ENCODE measurements at places on chromosomes 7 and 10.
A peak's percentile ranks its signal among the peaks of the same experiment; 100 is the strongest.

GRCh38 chr10:125392154-125392553, 231.8 kb upstream of the CTBP2 start:
- no peak for DNase-seq

DNA sequence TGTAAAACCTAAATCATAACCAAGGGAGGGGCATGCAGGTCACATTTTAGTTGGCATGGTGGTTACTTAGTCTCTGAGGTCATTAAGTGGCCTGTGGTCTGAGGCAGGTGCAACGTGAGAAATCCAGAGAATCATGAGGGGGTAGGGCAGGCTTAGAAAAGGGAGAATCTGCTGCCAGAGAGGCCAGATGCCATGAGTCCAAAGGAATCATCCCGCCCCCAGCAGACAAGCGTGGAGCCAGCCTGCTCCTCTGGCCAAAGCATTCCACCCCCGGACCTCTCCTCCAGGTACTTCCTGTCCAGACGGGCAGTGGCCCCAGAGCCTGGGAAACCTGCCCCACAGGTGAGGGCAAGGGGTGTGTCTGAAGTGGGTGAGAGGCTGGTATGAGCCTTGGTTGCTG, 196.4 kb upstream of the ZNF32 start:
- DNase-seq, result no peak

DNA sequence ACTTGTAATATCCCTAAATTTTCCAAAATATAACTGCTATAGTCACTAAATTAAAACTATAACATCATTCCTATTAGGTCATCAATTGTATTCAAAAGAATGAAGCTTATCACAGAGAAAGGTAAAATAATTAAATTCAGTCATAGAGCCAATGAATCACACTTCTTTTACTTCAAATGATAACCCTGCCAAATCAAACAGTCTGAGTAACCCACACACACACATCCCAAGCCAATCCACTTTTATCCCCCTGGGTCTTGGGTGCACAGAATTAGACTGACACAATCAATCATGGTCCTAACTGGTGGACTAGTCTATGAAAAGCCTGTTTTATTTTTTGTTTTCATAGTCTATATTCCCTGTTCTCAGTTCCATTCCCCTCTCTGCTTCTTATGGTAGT, 25.6 kb downstream of the CTNNA3 start:
- DNase-seq, result no peak

- no peak for DNase-seq
Observed at GRCh38 chr10:75096749-75097148, 14.7 kb upstream of the SAMD8 start.

- DNase-seq, result peak; percentile 46
Observed at GRCh38 chr7:84675633-84676034, 481.0 kb upstream of the SEMA3A start.

DNA sequence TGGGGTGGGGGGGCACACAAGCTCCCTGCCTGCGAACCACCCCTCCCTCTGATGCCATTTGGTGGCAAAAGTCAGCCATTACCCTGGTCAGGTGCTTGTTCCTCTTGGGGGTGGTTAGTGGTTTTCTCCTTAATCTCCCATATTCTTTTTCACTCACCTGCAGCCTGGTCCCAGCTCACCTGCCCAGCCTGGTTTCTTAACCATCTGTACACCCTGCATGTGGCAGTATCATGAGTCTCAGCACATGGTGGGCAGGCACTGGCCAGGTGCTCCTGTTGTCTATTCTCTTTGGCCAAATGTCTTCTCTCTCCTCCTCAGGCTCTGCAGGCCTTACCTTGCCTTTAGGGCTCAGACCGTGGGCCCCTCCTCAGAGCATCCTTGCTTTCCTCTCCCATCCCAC, 30.5 kb downstream of the OGDH start:
- DNase-seq, result no peak

DNA sequence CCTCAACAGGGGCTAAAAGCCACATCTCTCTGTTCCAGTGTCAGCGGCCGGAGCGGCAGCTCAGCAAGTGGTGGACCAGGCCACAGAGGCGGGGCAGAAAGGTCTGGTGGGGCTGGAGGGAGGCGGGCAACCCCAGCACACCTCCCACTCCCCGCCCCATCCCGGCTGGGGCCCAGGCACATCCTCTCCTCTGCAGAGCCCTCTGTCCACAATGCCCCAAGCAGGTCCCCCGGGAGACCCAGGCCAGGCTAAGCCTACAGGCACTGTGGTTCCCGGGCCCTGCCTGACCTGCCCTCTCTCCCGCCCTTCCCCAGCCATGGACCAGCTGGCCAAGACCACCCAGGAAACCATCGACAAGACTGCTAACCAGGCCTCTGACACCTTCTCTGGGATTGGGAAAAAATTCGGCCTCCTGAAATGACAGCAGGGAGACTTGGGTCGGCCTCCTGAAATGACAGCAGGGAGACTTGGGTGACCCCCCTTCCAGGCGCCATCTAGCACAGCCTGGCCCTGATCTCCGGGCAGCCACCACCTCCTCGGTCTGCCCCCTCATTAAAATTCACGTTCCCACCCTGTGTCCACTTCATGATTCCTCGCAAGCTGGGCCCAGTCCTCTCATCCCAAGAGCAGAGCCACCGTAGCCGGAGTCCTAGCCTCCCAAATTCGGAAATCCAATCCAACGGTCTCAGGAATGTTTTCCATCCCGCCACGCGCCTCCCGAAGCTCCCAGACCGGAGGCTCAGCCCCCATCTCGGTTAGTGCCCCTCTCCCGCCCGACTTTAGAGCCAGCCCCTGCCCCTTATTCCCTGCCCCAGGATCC, 2.1 kb downstream of the ADIRF start:
- DNase-seq, result no peak

DNA sequence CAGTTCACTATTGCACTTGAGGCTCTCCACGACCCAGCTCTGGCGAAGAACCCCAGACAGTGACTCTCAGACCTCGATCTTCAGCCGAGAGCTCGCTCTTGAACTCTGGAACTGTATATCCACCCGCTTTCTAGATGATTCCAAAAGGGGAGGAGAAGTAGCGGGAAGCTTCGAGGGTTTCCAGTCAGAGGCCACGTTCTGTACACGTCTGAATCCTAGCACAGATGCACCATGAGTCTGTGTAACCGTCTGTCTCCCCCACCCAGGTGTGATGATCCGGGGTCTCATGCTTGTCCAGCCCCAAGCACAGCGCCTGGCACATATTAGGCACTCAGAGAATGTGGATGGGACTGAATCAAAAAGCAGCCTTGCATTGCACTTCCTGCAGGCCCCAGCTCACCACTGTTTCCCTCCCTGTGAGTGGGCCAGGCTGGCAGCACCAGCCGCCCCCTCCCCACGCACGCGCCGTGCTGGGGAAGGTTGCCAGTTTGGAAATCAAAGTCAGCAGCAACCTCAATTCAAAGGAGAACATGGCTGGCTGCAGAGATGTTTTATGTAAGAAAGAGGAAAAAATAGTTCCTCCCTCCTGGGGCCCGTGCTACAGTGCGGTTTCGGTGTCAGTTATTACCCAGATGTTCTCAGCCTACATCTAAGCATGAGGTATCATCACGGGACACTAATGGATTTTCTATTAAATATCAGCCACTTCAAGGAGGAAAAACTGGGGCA, 5.7 kb downstream of the GRID2IP start:
- no peak for DNase-seq

GRCh38 chr10:69414036-69415018, 2.4 kb downstream of the TACR2 start:
- DNase-seq, result no peak

DNA sequence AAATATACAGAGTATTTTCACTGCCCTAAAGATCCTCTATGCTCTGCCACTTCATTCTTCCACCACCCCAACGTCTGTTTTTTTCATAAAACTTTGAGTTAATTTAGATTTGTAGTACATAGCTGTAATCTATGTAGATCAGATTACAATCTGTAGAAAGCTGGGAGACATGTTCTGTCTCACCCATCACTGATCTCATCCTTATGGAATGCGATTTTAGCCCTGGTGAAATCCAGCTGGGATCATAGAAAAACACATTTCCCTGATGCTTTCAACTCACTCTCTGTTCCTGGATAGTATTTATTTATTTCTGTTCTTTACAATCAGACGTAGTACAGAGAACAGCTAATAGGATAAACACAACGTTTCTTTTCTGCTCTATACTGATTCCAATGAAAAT, 521.0 kb downstream of the KIF20B start:
- no peak for DNase-seq

GRCh38 chr10:60908031-60908430, 36.0 kb downstream of the RHOBTB1 start:
- no peak for DNase-seq

DNA sequence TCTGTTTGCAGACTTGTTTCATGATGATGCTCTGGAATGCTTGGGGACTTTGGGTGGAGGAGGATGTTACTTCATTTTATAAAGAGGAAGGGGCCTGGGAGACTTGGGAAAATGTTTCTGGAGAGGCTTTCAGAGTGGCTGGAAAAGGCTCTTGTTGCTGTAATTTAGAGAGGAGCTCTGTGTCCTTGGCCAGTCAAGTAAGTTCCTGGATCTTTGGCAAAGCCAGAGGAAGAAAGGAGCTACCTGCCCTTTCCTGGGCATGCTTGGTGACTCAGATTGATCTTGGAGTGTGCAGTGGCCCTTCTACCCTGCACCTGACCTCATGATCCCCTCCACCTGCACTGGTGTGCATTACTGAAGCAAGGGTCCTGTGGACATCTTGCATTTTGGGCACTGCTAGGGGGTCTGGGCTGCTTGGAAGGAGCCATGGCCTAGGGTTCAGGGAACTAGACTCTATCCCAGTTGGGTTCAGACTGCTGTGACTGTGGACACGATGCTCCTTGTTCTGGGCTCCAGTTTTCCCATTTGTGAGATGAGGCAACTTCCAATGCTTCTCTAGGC, 56.1 kb downstream of the ADCYAP1R1 start:
- DNase-seq, result no peak

DNA sequence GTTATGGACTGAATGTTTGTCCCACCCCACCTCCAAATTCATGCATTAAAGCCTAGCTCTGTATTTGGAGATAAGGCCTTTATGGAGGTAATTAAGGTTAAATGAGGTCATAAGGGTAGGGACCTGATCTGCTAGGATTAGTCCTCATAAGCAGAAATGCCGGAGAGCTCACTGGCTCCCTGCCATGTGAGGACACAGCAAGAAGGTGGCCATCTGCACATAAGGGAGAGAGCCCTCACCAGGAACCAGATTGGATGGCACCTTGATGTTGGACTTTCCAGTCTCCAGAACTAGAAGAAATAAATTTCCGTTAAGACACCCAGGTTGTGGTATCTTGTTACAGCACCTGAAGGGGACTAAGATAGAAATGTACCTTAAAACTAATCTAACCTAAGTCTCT, 816.1 kb upstream of the C7orf33 start:
- DNase-seq, result no peak

GRCh38 chr10:43863859-43864591, 215.3 kb upstream of the ZNF32 start:
- DNase-seq, result no peak

- DNase-seq, result no peak
Observed at GRCh38 chr7:117231047-117231359, 91.9 kb downstream of the WNT2 start.

- DNase-seq, result no peak
Observed at GRCh38 chr7:33762911-33763306, 142.4 kb upstream of the BMPER start.

- DNase-seq, result no peak
Observed at GRCh38 chr7:22124941-22125340, 179.2 kb upstream of the CDCA7L start.

- no peak for DNase-seq
Observed at GRCh38 chr10:131166486-131166885, 145.0 kb downstream of the TCERG1L start.

- DNase-seq, result no peak
Observed at GRCh38 chr10:10213237-10213636, 804.4 kb upstream of the CELF2 start.

DNA sequence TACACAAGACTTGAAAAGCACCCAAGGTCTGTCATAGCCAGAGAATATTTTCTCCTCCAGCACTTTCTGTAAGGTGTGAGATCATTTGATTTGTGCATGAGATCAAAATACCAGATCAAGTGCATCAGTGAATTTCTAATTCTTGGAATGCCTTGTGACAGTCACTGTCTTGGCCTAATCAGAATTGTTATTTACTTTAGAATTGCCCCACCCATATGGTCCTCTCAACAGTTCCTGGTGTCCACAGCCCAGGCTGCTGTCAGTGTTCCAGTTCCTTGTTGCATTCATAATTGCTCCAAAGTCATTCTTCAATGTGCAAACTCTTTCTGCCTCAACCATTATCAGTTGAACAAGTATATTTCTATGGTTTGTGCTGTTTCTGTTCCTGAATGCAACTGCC, 770.2 kb downstream of the NRG3 start:
- no peak for DNase-seq

- no peak for DNase-seq
Observed at GRCh38 chr10:43112608-43112961, 25.7 kb upstream of the CSGALNACT2 start.

- DNase-seq, result peak; percentile 29
Observed at GRCh38 chr7:88111140-88111743, 108.6 kb downstream of the SRI start.

DNA sequence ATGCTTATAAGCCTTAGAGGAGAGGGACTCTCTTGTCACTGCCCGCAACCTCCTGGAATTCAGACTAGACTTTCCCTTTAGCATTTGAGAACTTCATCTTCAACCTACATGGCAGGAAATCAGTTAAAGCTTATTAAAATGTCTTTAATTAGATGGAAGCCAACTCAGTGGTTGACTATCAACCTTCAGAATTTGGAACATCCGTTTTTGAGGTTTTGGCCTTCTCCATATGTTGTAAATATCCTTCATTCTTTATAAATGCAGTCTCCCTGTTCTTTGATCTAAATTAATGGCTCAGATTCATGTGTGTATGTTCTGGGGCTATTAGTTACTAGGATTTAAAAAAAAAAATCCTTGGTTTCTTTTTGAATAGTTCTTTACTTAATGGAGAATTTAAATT, 85.0 kb downstream of the ANKRD61 start:
- no peak for DNase-seq

GRCh38 chr7:2182461-2182860, 50.3 kb downstream of the MAD1L1 start:
- DNase-seq, result no peak

DNA sequence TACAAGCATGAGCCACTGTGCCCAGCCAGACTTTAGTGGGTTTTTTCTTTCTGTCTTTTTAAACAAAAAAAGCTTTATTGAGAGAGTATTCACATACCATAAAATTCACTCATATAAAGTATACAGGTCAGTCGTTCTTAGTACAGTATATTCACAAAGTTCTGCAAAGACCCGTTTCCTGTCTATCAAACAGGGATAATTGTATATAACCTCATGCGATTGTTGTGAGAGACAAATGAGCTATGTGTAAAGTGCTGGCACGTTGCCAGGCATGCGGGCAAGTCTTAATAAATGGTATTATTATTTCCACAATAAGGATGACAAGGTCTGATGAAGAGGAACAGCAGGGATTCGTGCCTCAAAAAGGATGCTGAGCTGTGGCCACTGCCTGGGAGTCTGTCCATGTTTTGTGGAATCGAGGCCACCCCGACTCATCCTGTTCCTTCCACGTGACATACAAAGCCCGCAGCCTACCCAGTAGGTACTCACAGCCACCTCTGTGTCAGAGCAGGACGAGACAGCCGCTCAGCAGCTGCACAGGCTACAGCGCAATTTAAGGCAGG, 51.6 kb downstream of the SMKR1 start:
- peak; percentile 89 for DNase-seq
